Peyer's patch (tissue), 4 donors: ENCODE measurements at places on chromosomes 13 and 19. TPM values are rescaled to one million over a fixed set of nuclear protein-coding genes. Genes with fewer than 3 reads are reported as not detected.

ZNF93 gene
- 6.2 TPM for total RNA-seq

CYP4F12 gene
- total RNA-seq: 736 TPM

ZNF284 gene
- 2.5 TPM for total RNA-seq

RAB3A gene
- total RNA-seq: 6.1 TPM

PDE4A gene
- 5.2 TPM for total RNA-seq

SPIB gene
- 20.3 TPM for total RNA-seq

PGLYRP2 gene
- total RNA-seq: not detected

CACTIN gene
- 28.3 TPM for total RNA-seq

RPS15 gene
- total RNA-seq: 1,329 TPM

NLRP7 gene
- not detected for total RNA-seq

CXCL17 gene
- total RNA-seq: not detected

JAK3 gene
- total RNA-seq: 5.8 TPM

LRRC63 gene
- not detected for total RNA-seq

YJEFN3 gene
- 9.9 TPM for total RNA-seq

GRCh38 chr19:3324405-3324856 lies 42.0 kb upstream of the NFIC start:
- H3K27ac ChIP-seq: no peak overlapping the region
- H3K4me1 ChIP-seq: no peaks in the 10 kb centered on the region
- no peak overlapping the region for H3K4me3 ChIP-seq
- no peaks in the 10 kb centered on the region for H3K36me3 ChIP-seq

GRCh38 chr13:108322206-108322824 lies 52.8 kb downstream of the TNFSF13B start:
- no peaks in the 10 kb centered on the region for H3K36me3 ChIP-seq
- DNase-seq: no peak
- H3K4me1 ChIP-seq: no peaks in the 10 kb centered on the region
- no peaks in the 10 kb centered on the region for H3K27me3 ChIP-seq
- H3K27ac ChIP-seq: no peak overlapping the region

- peak overlapping the region; percentile 95 for H3K27ac ChIP-seq
- H3K27me3 ChIP-seq: no peaks in the 10 kb centered on the region
- peaks cover 4% of the 10 kb centered on the region for H3K4me1 ChIP-seq
- no peak overlapping the region for H3K4me3 ChIP-seq
- DNase-seq: no peak
- no peaks in the 10 kb centered on the region for H3K36me3 ChIP-seq
Observed at GRCh38 chr19:55676889-55677505, 2.0 kb downstream of the EPN1 start.

DNA sequence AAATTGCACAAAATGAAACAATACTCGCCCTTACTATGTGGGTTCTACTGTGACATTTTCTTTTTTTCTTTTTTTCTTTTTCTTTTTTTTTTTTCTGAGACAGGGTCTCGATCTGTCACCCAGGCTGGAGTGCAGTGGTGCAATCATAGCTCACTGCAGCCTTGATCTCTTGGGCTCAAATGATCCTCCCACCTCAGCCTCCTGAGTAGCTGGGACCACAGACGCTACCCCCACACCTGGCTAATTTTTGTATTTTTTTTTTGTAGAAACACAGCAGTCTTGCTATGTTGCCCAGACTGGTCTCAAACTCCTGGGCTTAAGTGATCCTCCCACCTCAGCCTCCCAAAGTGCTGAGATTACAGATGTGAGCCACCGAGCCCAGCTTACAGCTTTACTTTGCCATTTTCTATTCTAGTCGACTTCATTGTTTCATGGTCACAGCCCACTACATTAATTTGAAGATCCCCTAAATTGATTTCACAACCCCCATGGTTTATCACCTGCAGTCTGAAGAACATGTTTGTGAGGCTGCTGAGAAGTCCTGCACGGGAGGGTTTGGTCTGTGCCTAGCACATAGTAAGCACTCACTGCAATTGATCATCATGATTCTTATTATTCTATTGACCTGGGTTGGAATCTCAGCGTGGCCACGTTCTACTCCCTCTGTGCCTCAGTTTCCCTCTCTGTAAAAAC lies 3.8 kb downstream of the BCL3 start:
- peak overlapping the region; percentile 93 for H3K27ac ChIP-seq
- no peaks in the 10 kb centered on the region for H3K27me3 ChIP-seq
- no peak for DNase-seq
- H3K36me3 ChIP-seq: no peaks in the 10 kb centered on the region
- H3K4me3 ChIP-seq: no peak overlapping the region

GRCh38 chr13:22700246-22700887 lies 480.4 kb upstream of the SGCG start:
- no peak for DNase-seq
- H3K4me1 ChIP-seq: no peaks in the 10 kb centered on the region
- H3K36me3 ChIP-seq: no peaks in the 10 kb centered on the region
- H3K27ac ChIP-seq: no peak overlapping the region

- H3K36me3 ChIP-seq: no peaks in the 10 kb centered on the region
- no peaks in the 10 kb centered on the region for H3K27me3 ChIP-seq
- no peak overlapping the region for H3K4me3 ChIP-seq
- no peak overlapping the region for H3K27ac ChIP-seq
- no peaks in the 10 kb centered on the region for H3K4me1 ChIP-seq
Observed at GRCh38 chr13:89726690-89727435, 1620.6 kb upstream of the MIR17HG start.
